Stimulated activated CD8-positive, alpha-beta memory T cell treated with anti-CD3 and anti-CD28 coated beads, Interleukin-4, amount 100 ng/mL, for 1 hour (primary cell): ENCODE measurements at places on chromosomes 11 and 22.

DNA sequence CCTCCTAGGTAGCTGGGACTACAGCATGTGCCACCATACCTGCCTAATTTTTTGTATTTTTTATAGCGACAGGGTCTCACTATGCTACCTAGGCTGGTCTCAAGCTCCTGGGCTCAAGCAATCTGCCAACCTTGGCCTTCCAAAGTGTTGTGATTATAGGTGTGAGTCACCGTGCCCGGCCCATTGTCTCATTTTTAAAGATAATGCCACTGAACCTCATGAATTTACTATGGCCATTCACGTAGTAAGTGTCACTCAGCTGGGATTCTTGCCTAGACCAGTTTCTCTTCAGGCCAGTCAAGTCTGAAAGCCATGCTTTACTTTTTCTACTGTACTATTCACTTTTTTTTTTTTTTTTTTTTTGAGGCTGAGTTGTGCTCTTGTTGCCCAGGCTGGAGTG lies 22.4 kb downstream of the DEPDC5 start:
- no peak for DNase-seq

GRCh38 chr22:46512039-46512370 lies 25.4 kb downstream of the CELSR1 start:
- no peak for DNase-seq

- no peak for DNase-seq
Measured at GRCh38 chr11:110198031-110198729, 98.2 kb downstream of the RDX start.

GRCh38 chr11:106473089-106473722 lies 395.7 kb downstream of the AASDHPPT start:
- no peak for DNase-seq

DNA sequence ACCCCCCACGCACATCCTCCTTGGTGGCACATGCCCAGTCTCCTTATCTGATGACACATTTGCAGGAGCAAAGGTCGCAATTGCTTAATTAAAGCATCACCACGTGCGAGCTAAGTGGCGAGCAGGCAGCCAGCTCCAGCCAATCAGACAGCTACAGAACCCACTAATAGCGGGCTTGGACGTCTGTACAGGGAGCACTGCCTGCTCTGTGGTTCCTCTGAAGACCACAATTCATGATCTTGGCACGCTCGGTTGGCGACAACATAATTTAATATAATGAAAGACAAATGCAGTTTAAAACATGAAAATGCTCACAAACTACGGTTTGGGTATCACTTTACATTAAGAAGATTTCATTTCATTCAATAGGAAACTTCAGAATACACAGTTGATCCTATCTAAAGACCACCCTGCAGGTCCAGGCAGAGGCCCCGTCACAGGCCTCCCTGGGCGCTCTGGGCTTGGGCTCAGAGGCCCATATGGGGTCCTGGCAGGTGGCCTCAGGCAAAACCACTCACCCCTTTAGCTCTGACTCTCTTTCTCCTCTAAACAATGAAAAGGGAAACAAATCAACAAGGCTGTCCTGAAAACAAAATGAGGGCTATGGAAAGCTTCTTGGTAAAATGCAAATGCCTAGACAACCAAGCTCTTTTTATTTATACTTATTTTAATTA lies 10.4 kb downstream of the PACSIN2 start:
- DNase-seq, result no peak

DNA sequence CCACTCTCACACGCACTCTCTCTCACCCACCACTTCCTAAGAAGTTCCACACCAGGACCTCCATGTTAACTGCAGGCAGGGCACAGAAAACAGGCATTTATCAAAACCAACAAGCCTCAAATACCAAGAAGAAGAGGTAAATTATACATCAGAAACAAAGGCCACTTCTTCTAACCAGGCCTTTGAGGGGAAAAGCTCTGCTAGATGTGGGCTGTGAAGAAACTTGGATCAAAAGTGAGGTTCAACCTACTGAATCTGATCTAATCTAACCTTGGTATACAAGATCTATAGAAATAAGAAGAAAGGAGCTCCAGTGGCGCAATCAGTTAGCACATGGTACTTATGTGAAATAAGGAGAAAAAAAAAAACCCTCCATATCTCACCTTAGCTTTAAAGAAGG lies 91.9 kb downstream of the FAM168A start:
- no peak for DNase-seq

GRCh38 chr11:122933416-122933815 lies 48.2 kb downstream of the BSX start:
- DNase-seq, result no peak

DNA sequence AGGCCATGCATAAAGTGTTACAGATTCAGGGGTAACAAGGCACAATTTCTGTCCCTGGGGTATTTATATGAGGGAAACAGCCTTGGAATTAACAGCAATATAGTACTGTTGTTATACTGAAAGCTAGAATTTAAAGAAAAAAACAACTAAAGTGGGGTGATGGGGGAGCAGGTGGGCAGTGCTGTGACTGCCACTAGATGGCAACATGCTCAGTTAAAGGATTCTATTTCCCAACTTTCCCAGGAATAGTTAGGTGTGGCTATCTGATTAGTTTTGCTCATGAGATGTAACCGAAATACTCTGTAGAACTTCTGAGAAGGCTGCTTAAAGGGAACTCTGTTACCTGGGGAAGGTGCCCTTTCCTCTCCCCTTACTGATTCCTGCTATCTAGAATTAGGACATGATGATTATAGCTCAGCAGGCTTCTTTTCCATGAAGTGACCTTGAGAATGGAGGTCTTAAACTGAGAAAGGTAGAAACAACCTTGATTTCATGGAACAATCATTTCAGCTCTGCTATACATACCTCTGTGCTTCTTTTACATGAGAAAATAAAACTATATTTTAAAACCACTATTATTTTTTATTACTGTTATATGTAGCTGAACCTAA lies 102.6 kb downstream of the RELT start:
- DNase-seq, result no peak

DNA sequence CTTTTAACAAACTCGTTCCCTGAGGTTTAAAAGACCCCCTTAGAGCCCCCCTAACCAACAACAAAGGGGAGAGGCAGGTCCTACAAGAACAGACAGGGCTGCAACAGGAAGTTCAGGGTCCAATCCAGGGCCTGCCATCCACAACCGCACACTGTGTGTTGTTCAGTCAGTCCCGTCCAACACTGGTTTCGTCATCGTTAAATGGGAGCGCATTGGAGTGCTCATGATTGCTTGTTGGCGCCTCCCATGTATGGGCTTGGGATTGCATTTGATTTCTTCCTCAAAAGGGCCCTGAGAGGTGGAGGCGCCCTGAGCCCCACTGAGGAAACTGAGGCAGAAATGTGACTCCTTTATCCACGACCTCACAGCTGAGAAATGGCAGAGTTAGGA lies 174.1 kb downstream of the MN1 start:
- DNase-seq, result no peak

DNA sequence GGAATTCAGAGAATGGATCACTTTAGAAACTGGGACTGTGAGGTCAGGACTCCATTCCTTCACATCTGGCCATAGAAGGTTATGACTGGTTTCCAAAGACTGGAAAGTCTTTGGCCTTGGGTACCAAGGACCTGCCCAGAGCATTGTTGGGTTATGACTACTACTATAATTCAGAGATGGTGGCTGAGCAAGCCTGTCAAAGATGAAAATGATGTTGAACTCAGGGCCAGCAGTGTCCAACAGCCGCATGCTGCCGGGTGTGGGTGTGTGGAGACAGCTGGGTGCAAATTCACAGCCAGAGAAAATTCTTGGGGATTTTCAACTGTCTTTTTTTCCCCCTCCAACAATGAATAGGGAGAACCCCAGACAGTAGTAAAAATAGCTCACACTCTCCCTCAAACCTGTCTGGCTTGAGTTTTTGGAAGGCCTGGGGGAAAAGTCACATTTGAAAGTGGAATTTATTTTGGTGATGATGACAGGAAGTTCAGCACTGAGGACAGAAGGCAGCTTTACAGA lies 166.8 kb upstream of the NCAM1 start:
- DNase-seq, result no peak

- no peak for DNase-seq
Measured at GRCh38 chr11:28969832-28970231, 861.6 kb downstream of the METTL15 start.

DNA sequence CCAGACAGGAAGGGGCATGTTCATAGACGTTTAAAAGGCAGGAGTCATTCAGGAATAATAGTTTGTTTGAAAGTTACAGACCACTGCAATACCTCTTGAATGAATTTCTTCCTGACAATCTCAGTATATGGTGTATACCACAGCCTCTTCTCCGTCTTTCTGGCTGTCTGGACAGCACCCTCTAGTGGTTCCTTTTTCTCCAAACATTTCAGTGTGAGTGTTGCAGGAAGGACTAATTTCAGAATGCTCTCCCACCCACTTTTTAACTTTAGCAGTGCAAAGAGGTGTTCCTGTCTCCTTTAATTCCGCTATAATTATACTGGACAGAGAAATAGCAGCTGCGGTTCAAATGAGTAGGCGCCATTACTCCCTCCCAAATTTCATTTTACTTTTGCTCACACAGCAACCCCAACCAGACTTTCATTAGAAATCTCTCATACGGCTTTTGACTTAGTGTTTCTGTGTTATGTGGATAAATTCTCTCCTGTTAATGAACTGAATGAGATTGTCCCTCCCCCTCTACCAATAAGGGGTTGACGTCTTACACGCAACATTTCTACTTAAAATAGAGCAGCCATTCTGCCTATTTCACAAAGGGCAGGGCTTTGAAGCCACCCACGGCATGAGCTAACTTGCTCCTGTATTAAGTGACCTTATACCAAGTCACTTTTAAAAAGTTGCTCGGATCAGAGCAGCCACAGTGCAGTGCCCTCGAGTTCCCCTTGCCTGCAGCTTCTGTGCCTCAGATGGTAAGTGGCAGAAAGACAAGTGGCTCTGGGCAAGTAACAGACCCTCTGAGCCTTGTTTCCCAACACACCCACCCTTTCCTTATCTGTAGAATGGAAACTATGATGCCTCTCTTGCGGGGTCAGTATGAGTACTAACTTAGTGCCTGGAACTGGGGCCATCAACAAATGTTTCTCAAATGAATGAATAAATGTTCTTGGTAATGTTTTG lies 368.6 kb downstream of the OPCML start:
- no peak for DNase-seq

GRCh38 chr11:45267052-45267451 lies 19.1 kb downstream of the SYT13 start:
- DNase-seq, result no peak

GRCh38 chr22:28882878-28883656 lies at the start of gene ZNRF3:
Gene ZNRF3 (plus strand): TSS chr22:28883572. CDS start chr22:28883767, 195 bp downstream.
- DNase-seq, result peak; percentile 92

DNA sequence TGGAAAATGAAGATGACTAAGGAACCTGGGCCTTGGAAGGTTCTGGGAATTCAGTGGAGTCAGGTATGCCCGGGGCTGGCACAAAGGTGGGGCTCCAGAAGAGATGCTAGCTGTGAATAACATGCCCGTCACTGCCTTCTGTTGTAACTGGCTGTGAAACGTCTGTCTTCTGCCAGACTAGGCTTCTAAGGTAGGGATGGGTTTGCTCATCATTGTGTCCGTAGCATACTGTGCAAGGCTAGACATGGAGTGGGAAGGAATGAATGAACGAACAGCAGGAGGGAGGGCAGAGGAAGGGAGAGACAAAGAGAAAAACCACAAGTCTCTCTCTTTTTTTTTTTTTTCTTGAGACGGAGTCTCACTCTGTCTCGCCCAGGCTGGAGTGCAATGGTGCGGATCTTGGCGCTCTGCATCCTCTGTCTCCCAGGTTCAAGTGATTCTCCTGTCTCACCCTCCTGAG lies 327.4 kb downstream of the MN1 start:
- no peak for DNase-seq

GRCh38 chr22:47210112-47210657 lies 447.7 kb downstream of the TBC1D22A start:
- DNase-seq, result no peak

GRCh38 chr22:37219533-37219932 lies 7.3 kb upstream of the SSTR3 start:
- no peak for DNase-seq

- DNase-seq, result no peak
Measured at GRCh38 chr22:38843657-38844314, at the start of gene NPTXR. Gene NPTXR (minus strand): TSS chr22:38844028.

DNA sequence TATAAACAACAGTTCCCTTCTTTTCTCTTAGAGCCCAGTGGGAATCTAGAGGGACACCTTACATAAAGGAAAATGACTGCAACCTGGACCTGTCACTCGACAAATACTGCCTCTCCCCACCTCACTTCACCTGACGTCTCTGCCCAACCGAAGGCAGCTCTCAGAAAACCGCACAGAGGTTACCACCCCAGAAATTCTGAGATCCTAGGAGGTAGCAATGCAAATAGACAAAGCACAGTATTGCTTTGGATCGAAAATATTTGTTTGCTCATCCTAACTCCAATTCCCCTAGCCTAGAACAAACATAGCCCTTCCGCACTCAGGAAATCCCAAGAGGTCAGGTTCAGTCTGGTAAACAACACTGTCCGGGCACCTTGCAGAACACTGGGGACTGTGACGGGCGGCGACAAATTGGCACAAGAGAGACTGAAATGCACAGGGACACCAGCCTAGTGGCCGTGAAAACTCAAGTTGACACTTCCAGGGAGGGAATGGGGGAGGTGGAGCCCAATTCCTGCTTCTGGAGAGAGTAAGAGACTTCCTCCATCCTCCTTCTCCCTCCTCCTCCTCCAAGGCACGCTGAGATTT lies 420 bp upstream of the TRIM44 start:
- peak; percentile 11 for DNase-seq

- no peak for DNase-seq
Measured at GRCh38 chr22:35568751-35569739, 28.4 kb downstream of the RASD2 start.

DNA sequence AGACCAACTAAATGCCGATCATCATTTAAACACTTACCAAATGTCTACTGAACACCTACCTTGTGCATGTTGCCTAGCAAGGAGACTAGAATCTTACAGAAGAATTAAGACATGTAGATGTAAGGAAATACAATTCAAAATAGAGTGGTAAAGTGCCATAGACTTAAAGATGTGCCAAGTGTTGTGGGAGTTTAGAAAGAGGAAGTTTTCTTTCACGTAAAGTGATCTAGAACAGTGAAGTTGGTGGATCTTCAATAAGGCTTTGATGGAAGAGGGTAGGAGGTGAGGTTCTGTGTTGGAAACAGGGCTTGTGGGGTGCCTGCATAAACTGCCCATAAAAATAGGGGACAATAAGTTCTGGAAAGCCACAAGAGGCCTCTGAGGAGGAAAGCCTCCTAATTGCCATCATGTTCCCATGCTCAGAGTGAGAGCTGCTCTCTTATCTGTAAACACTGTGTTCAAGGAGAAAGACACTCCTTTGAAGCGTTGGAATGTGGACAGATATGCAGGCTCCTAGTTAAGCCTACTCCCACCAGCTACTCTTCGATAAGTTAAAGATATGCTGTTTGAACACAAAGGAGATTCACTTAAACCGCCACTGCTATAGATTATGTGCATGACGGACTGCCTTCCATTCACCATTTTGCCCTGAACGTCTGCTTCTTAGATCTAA lies 66.7 kb downstream of the HSD17B12 start:
- no peak for DNase-seq
